Activated T-helper 2 cell treated with anti-CD3 and anti-CD28 coated beads, Interferon-gamma antibody, Interleukin-2, Interleukin-4, amounts not matched to agents 10 μg/mL and 5 μg/mL and 100 μg/mL, durations not matched to agents 14 hours and 24 hours and 36 hours (primary cell): ENCODE measurements at places on chromosomes 5 and 9.

- no peak overlapping the region for H3K27ac ChIP-seq
- DNase-seq = no peak
- peaks cover 1% of the 10 kb centered on the region for H3K36me3 ChIP-seq
- H3K4me3 ChIP-seq = no peak overlapping the region
- H3K27me3 ChIP-seq = peaks cover 6% of the 10 kb centered on the region
Measured at GRCh38 chr9:88256216-88256615, 117.9 kb upstream of the SPATA31C2 start.

- peaks cover 4% of the 10 kb centered on the region for H3K27me3 ChIP-seq
- no peaks in the 10 kb centered on the region for H3K36me3 ChIP-seq
- no peak overlapping the region for H3K4me3 ChIP-seq
- H3K4me1 ChIP-seq = peaks cover 1% of the 10 kb centered on the region
Measured at GRCh38 chr5:141095263-141095641, 837 bp downstream of the PCDHB2 start.

- H3K27ac ChIP-seq = no peak overlapping the region
- DNase-seq = no peak
- H3K27me3 ChIP-seq = peaks cover 5% of the 10 kb centered on the region
Measured at GRCh38 chr5:97193355-97193688, 10.3 kb upstream of the RIOK2 start.

DNA sequence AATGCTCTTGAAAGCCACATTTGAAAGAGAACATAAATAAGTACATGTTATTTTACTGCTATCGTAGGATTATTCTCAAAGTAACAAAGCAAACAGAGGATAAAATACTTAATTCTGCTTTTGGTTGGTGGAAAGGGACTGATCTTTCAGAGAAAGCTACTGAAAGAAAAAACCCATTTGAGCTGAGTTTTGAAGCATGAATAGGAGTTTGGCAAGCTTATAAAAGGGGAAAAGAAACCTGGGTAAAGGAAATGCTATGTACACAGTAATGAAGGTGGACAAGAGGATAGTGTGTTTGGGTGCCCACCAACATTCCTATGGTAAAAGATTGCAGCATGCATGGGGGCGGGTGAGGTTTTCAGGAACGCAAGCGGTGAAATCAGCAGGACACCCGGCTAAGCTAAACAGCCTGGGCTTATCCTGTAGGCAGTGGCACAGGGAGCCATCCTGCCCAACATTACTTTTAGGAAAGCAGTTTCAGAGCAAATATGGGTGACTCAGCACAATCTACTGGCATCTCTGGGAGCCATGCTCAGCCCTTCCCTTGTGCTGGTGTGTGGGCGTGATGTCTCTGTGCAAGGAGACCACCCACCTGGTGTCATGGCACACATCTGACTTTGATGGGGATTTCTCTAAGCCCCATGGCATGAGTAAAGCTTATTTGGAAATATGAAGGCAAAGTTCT is 673.9 kb upstream of the KLF4 start:
- H3K27ac ChIP-seq = no peak overlapping the region
- H3K36me3 ChIP-seq = no peaks in the 10 kb centered on the region
- no peak overlapping the region for H3K4me3 ChIP-seq
- H3K4me1 ChIP-seq = no peaks in the 10 kb centered on the region
- no peaks in the 10 kb centered on the region for H3K27me3 ChIP-seq
- DNase-seq = no peak

- no peak overlapping the region for H3K27ac ChIP-seq
- H3K4me3 ChIP-seq = no peak overlapping the region
- H3K27me3 ChIP-seq = no peaks in the 10 kb centered on the region
- no peaks in the 10 kb centered on the region for H3K36me3 ChIP-seq
Measured at GRCh38 chr5:180194410-180195345, 14.3 kb downstream of the RASGEF1C start.

- no peaks in the 10 kb centered on the region for H3K36me3 ChIP-seq
- no peaks in the 10 kb centered on the region for H3K4me1 ChIP-seq
- H3K27me3 ChIP-seq = peaks cover 18% of the 10 kb centered on the region
- no peak overlapping the region for H3K27ac ChIP-seq
- no peak for DNase-seq
- no peak overlapping the region for H3K4me3 ChIP-seq
Measured at GRCh38 chr5:133662578-133662977, 50.2 kb upstream of the FSTL4 start.

DNA sequence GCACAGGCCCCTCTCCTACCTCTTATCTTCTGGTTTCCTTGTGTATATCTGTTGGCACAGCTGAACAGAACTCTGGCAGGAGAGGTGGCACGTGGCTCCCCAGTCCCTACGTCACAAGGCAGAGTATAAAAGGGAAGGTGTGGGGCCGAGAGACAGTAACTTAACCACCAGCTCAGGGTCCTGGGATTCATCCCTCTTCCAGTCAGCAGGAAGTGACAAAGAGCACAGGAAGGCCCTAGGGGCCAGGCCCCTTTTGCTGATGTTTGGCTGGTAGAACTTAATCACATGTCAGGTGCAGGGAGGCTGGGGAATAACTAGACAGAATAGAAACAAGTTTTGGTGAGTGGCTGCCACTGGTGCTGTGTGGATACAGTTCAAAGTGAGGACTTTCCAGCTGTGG is 4.5 kb upstream of the ICE1 start:
- peaks cover 12% of the 10 kb centered on the region for H3K4me1 ChIP-seq
- DNase-seq = no peak
- H3K27ac ChIP-seq = no peak overlapping the region
- no peak overlapping the region for H3K4me3 ChIP-seq

DNA sequence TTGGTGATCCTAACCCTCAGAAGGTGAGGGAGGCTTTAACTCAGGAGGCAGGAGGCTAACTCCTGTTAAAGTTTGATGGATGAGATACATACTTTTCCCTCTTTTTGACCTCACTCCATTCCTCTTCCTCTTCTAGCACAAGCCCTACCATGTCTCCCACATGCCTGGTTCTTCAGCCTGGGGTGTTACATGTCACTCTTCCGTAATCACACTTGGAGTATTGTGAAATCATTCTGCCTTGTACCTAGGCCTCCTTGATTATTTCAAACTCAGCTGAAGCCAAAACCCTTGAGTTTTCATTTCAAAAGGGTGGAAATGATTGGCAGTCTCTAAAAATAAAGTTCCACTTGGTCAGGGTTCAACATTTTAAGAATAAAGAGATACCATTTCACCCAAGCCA is 1.8 kb downstream of the PLAC8L1 start:
- H3K4me3 ChIP-seq = no peak overlapping the region
- H3K27ac ChIP-seq = no peak overlapping the region
- no peaks in the 10 kb centered on the region for H3K4me1 ChIP-seq
- H3K36me3 ChIP-seq = peaks cover 7% of the 10 kb centered on the region
- H3K27me3 ChIP-seq = no peaks in the 10 kb centered on the region

DNA sequence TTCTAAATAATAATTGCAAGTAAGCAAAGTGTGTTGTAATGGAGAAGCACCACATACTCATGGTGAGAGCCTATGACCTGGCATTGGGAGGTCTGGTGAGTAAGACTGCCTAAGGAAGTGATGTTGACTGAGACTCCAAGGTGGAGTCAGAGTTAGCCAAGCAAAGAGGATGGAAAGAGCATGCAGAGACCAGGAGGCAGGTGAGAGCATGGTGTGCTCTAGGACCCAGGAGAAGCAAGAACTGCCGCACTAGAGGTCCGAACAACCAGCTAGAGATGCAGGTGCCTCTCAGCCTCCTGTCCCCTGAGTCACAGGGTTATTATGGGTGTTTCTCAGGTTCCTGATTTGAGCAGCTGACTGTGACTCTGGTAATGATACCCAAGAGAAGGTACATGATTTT is 27.3 kb downstream of the ANP32B start:
- no peak for DNase-seq
- H3K36me3 ChIP-seq = peaks cover 87% of the 10 kb centered on the region
- no peak overlapping the region for H3K27ac ChIP-seq
- no peak overlapping the region for H3K4me3 ChIP-seq
- no peaks in the 10 kb centered on the region for H3K27me3 ChIP-seq

GRCh38 chr9:132945186-132946130 is 1.0 kb upstream of the TSC1 start:
- DNase-seq = no peak
- peaks cover 15% of the 10 kb centered on the region for H3K4me1 ChIP-seq
- no peaks in the 10 kb centered on the region for H3K36me3 ChIP-seq

- H3K27me3 ChIP-seq = peaks cover 3% of the 10 kb centered on the region
- H3K4me1 ChIP-seq = peaks cover 55% of the 10 kb centered on the region
- H3K27ac ChIP-seq = no peak overlapping the region
- DNase-seq = no peak
- no peak overlapping the region for H3K4me3 ChIP-seq
Measured at GRCh38 chr5:79508354-79508753, 5.6 kb downstream of the HOMER1 start.
